Amniotic stem cell (primary cell): ENCODE measurements at places on chromosomes 4 and X.

- no peak for DNase-seq
Measured at GRCh38 chrX:48509619-48510018, 827 bp downstream of the PORCN start.

DNA sequence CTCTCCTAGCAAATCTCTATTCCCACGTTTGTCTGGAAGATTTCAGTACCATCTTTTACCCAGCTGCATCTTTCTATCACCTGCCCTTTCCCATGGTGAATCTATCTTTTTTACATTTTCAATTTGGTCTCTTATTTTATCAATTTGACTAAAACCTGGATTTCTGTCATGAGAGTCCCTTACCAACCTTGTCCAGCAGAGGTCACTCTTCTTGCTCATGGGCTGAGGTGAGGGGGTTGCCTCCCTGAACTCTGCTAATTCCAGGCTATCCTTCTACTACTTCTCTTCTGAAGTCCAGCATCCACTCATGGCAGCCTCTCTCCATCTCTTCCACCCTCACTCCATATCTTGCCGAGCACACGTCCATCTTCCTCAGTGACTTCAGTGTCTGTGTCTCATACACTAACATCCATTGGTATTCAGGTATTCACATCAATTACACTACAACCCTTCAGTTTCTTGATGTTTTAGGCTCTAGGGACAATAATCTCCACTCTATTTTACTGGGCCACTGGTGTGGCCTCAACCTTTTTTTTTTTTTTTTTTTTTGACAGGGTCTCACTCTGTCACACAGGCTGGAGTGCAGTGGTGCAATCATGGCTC, 17.8 kb upstream of the ZNF827 start:
- no peak for DNase-seq

GRCh38 chr4:182242787-182243186, 415 bp upstream of the TENM3 start:
- DNase-seq, result no peak

DNA sequence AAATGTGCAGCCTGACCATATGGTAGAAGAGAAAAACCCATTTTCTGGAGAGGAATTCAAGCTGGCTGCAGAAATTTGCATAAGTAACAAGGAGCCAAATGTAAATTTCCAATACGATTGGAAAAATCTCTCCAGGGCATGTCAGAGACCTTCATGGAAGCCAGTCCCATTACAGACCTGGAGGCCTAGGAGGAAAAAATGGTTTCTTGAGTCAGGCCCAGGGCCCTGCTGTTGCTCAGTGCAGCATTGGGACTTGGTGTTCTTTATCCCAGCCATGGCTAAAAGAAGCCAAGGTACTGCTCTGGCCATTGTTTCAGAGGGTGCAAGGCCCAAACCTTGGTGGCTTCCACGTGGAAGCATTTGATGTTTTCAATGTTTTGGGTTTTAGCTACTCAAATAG, 70.6 kb downstream of the MAGEC2 start:
- no peak for DNase-seq

- DNase-seq, result no peak
Measured at GRCh38 chrX:131703646-131704045, 159.8 kb downstream of the OR13H1 start.
